ENCODE measurements at places on chromosomes 2 and 18. TPM values are rescaled to one million over a fixed set of nuclear protein-coding genes. Genes with fewer than 3 reads are reported as not detected.

- DNase-seq, result no peak
These were observed 89.7 kb upstream of the SEC11C start for GRCh38 chr18:59049721-59050660.

DNA sequence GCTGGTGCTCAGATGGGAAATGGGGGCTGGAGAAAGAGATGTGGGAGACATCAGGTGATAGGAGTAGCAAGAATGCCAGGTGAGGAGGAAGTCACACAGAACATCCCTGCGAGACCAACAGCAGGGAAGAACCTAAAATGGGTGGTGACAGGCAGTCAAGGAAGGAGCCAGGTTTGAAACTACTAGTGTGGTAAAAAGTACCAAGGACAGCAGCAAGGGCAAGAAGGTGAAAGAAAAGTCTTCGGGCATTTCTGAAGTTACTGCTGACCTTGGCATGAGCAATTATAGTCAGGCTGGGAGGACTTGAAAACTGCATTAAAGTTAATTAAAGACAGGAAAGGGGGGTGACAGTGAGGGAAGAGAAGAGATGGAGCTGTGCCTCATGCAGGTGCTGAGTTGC, 410.4 kb downstream of the RAD51AP2 start:
- DNase-seq, result no peak

DNA sequence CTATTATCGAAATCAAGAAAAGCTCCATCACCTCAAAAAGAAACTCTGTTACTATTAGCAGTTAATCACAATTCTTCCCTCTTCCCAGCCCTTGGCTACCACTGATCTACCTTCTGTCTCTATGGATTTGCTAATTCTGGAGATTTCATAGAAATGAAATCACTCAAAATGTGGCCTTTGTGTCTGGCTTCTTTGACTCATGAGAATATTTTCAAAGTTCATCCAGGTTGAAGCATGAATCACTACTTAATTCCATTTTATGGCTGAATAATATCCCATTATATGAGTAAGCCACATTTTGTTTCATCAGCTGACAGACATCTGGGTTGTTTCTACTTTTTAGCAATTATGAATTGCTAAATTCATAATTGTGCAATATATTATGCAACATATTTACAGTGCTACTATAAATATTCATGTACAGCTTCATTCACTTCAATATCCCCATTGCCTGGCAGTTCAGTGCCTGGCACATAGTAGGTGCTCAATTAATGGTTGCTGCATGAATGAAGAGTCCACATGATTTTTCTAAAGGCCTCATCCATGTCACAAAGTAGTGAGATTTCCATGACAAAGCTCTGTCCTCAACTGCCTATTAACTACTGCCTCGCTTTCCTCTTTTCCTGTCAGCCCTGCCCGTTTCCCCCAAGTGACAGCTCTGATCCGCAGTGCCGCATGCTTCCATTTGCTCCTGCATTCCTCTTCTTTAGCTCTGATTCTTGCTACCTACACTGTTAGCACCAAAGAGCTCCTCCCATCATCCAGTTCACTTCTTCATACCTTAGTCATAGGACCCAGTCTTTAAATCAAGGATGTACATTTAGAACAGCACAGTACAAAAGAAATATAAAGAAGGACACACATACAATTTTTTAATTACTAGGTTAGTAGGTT, 32.8 kb downstream of the CCDC93 start:
- DNase-seq, result no peak

- DNase-seq, result no peak
These were observed 650 bp downstream of the ACKR3 start for GRCh38 chr2:236570081-236570868.

GRCh38 chr18:12154361-12154760, 60.7 kb downstream of the ANKRD62 start:
- DNase-seq, result no peak

DNA sequence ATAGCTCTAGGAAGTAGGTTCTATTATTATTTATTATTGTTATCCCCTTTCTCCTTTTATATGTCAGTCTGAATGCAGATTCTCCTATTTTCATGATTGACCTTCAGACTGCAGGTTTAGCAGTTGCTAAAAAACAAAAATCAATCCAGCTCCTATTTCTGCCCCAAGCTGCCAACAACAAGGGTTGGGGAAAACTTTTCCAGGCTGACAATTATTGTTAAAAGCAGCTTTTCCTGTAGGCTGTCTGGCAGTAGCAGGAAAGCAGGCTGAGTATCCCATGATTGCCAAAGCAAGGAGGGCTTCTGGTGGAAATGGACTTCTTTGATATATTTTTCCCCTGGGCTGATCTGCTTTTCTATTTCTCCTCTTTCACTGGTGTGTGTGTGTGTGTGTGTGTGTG, 78.0 kb upstream of the CTLA4 start:
- no peak for DNase-seq

Gene CIB4
- total RNA-seq, result not detected

- no peak for DNase-seq
These were observed 77.3 kb downstream of the SRBD1 start for GRCh38 chr2:45533771-45534170.

- no peak for DNase-seq
These were observed 64.9 kb downstream of the GALNT1 start for GRCh38 chr18:35646449-35646848.

GRCh38 chr2:235168174-235168979, 216.6 kb downstream of the SH3BP4 start:
- DNase-seq, result no peak

Gene AMER3
- total RNA-seq, result not detected

GRCh38 chr18:31101183-31102024, 817 bp downstream of the DSC2 start:
- no peak for DNase-seq

GRCh38 chr2:71930049-71930681, 217.5 kb downstream of the CYP26B1 start:
- no peak for DNase-seq

Gene NEUROD1
- not detected for total RNA-seq

Gene CDH20
- total RNA-seq, result 0.30 TPM

GRCh38 chr2:148209603-148210002, 188.7 kb downstream of the MBD5 start:
- no peak for DNase-seq

DNA sequence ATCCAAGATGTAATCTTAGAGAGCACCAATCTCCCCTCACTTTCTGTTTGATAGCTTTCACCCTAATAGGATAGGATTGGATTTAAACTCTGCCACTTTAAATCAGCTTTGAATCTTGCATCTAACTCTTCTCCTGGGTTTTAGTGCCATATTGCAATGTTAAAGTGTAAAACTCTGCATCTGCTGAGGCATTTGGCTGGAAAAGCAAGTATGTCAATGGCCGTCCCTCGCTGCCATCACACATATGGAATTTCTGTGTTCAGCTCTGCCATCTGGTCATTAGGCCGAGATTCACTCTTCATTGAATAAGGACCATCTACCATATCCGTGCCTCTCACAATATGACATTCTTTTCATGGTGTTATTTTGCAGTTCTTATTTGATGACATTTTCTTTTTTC, 728.1 kb upstream of the PIK3C3 start:
- no peak for DNase-seq

GRCh38 chr2:28394997-28395333, 2.3 kb downstream of the FOSL2 start:
- DNase-seq, result no peak
